Stimulated activated CD8-positive, alpha-beta memory T cell treated with anti-CD3 and anti-CD28 coated beads, Interleukin-15, amount 100 ng/mL, for 48 hours (primary cell): ENCODE measurements at places on chromosomes 2 and 18.
A peak's percentile ranks its signal among the peaks of the same experiment; 100 is the strongest.

- no peak for DNase-seq
Measured at GRCh38 chr18:40437517-40437916, 1517.5 kb upstream of the PIK3C3 start.

DNA sequence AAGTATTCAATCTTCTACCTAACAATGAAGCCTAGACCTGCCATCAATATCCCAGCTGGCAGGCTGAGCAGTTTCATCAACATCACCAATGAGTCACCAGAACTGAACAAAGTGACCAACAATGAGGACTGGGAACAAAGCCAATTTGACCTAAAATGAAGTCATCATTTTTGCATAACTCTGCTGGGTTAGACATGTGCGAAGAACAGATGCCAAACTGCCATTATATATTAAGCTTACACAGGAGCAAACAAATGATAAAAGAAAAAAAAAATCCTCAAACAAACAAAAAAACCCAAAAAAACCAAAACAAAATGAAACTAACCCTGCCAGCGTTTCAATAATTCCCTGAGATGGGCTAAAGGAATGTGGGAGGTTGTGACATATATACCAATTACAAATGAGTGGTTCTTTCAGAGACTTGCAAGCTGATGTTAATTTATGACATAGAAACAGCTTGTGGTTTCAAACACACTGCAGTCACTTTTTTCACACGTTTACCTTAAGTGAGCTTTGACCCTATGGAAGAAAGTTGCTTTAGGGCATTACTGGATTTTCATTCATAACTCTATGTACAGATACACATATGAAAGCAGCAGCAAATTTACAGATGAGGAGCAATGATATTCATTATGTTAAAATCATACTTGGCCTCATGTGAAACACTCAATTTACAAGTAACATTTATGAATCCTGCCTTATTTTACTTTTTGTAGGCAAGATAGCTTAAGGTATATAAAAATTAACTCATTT is 56.9 kb upstream of the CCDC141 start:
- no peak for DNase-seq

DNA sequence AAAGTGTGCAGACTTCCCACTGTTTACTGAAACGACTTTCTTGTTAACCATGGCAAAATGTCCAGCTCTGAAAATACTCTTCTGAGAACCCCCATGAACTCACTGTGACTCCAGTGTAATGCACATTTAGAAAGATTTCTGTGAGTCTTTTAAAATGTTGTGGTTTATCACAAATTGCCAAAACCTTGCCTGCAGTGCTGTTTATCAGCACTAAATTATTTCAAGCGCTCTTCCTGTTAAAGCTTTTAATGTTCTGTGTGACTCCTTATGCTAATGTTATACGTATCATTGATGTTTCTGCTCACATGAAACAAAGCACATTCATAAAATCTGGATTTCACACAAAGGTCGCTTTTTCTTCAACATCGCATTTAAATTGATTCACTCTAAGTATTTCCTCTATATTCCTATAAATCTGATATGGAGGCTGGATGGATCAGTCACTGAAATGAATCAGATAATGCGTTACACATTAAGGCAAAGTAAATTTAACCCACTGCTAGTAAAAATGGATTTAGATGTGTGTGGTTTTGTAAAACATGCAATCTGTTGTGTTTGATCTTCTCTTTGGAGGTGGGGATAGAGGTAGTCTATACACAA is 521.2 kb downstream of the NYAP2 start:
- no peak for DNase-seq

GRCh38 chr2:47007223-47007825 is 91.7 kb upstream of the MCFD2 start:
- DNase-seq: no peak

DNA sequence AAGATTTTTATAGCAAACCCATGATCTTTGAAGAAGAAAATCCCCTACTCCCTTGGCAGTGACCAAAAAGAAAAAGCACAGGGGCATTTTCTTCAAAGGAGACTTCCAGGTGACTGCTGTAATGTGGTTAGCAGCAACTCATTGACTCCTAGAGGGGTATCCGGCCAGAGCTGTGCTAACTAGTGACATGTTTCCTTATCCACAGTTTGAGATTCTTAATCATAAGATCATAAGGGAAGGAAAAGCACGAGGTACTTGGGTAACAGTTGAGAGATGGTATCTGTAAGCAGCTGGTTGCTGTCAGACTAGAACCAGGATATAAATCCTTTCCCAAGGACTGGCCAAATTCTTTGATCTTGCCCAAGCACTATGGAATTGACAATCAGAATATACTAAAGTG is 124.7 kb downstream of the MREG start:
- DNase-seq: no peak

GRCh38 chr2:120606931-120607330 is 128.7 kb upstream of the GLI2 start:
- DNase-seq: no peak

DNA sequence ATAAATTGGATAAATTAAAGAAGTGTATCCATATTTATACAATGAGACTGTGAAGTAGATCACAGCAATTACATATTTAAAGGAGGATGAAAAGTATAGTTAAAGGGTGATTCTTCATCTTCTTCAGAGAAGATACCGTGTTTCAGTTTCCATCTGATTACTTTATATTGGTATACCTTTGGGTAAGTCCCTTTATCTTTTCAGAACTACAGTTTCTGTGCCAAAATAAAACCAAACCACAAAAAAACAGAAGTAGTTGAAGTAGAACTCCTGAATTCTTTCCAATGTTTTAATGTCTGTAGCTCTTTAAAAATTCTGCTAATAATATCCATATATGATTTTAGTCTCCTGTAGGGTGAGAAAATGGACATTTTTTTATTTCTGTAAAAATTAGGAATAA is 231.2 kb upstream of the LINC00305 start:
- DNase-seq: no peak

DNA sequence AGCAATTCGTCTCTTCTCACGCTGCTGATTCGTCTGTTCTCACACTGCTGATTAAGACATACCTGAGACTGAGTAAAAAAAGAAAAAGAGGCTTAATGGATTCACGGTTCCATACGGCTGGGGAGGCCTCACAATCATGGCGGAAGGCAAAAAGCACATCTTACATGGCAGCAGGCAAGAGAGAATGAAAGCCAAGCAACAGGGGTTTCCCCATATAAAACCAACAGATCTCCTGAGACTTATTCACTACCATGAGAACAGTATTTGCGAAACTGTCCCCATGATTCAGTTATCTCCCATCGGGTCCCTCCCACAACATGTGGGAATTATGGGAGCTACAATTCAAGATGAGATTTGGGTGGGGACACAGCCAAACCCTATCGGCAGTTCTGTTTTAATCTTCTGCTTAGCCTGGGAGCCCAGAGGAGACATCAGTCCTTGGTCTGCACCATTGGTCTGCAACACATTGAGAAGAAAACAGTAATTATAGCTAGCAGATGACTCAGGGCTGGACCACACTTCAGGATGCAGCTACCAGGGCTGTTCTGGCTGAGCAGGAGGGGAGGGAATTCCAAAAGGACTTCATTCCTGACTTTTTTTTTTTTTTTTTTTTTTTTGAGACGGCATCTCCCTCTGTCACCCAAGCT is 69.4 kb downstream of the CABLES1 start:
- DNase-seq: no peak

DNA sequence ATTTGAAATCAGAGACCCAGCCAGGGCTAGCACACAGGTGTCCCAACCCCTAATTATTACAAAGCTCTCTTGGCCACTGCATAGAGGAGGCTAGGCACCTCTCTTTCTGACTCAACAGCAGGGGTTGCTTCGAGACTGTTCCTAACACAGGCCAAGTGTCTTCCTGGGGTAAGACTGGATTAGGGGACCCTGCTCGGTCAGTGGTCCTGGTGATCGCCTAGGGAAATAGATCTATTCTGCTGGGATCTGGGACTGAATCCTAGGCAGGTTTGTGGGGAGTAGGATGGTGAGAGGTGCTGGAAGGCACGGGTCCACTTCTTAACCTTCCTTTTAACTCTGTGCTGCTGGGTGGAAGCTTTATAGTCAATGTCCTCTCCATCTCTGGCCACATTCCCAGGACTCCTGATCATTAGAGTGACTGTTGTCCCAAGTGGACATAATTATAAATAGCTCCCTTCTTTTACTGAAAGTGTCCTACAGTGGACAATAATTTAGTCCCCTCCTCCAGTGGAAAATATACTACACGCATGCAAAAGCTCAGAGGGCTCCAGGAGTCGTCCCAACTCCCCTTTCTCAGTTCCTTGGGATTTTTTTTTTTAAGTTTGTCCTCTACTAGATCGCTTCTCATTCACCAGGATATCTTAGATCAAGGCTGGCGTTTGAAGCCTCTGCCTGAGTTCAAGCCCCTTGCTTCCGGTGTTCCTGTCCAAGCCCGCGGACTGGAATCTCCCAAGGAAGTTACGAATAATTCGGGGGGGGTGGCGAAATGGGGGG is 1.3 kb upstream of the TRIB2 start:
- DNase-seq: no peak

GRCh38 chr18:60554967-60555366 is 182.4 kb upstream of the MC4R start:
- no peak for DNase-seq

- no peak for DNase-seq
Measured at GRCh38 chr18:183769-184168, 25.4 kb downstream of the USP14 start.

DNA sequence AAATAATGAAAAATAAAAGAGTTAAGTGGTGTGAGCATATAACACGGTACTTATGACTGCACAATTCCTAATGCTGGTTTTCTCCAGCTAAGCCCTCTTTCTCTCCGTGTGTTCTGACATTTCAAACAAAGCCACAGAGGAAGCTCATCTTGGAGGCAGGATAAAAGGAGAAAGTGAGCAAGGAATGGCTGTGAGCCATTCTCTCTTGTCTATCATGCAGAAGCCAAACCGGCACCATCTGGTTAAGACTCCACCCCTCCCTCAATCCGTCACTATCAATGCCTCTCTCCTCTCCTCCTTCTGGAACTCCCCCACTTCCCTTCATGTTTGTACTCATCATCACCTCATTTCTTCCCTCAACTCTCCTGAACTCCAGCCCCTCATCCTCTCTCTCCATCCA is 210.4 kb downstream of the TMEM163 start:
- DNase-seq: no peak

DNA sequence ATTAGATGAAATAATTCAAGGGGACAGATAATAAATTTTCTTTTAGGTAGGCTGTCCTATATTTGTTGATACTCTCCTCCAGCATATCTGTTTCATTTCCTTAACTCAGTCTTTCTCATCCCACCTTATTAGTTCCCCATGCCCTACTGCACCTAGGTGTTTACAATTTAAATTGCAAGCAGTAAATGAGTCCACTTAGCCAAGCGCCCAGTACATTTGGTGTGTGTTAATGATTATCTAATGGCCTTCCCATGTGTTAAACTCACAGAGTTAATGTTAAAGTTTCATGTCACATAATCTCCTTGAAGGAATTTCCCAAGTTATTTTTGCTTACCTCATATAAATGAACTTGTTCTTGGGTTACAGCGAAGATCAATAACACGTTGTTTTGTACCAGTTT is 31.2 kb downstream of the ITGB6 start:
- no peak for DNase-seq

DNA sequence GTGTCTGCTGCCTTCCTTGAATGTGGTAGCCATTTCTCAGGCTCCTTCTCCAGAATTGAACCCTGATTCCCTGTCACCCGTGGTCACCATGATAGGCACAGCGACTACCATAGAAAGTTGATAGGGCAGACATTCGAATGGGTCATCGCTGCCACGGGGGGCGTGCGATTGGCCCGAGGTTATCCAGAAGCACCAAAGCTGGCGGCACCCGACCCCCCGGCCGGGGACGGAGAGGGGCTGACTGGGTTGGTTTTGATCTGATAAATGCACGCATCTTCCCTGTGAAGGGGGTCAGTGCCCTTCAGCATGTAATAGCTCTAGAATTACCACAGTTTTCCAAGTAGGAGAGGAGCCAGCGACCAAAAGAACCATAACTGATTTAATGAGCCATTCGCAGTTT is 94.0 kb upstream of the ANKRD30BL start:
- no peak for DNase-seq

- DNase-seq: no peak
Measured at GRCh38 chr2:240166191-240166590, 25.7 kb upstream of the OTOS start.

DNA sequence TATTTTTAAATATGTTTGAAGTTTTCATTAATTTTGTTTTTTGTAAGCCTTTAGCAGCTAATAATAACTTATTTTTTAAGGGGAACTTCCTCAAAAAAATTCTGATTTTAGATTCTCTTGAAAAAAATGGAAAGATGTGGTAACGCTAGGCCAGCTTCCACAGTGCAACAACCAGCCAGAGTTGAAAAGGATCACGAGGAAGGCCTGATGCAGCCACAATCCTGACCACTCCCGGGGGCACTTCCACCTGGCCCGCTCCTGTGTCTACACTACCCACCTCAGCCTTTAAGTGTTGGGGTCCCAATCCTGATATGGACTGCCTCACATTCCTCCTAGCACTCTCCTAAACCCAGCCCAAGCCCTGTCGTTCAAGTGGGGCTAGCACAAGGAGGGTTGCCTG is 101.1 kb downstream of the TMEM17 start:
- no peak for DNase-seq

GRCh38 chr2:102736410-102737409 is 25.1 kb upstream of the TMEM182 start:
- peak; percentile 79 for DNase-seq

- peak; percentile 29 for DNase-seq
Measured at GRCh38 chr2:160493227-160494028, at the start of gene RBMS1. TSS of gene RBMS1 (minus strand) at chr2:160493807. CDS start at chr2:160493363, 444 bp downstream.

DNA sequence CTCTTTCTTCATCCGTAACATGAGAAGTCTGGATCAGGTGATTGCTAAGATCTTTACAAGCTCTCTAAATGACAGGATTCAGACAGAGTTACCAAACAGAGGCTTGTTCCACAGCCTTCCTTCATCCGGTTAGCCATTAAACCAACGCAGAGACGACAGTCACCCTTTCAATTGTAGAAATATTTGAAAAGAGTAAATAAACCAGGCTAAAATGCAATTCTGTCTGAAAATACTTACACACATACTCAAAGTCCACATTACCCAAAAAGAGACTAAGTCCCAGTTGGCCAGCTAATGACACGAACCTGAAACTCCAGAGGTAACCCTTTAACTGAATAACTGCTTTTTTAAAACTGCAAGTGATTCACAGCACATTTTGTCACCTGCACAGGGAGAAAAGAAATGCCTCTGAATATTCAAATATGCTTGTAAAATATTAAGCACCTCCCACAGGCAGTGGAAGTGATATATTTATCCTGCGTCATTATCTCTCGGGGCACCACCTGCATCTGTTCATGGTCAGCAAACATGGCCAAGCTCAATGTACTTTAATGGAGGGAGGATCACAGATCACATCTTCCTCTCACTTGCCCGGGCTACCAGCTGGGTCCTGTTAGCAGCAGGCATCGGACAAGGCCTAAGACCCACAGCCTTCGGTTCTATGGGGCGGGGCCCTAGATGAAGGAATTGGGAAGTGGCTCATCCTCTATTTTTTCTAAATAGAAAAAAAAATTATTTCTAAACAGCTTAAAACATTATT is 38.8 kb upstream of the DNER start:
- DNase-seq: no peak

- DNase-seq: no peak
Measured at GRCh38 chr18:33232318-33232626, 208.2 kb downstream of the CCDC178 start.

- DNase-seq: no peak
Measured at GRCh38 chr18:76350134-76351025, 144.7 kb downstream of the ZNF516 start.

GRCh38 chr18:21686282-21687105 is 18.1 kb downstream of the ABHD3 start:
- no peak for DNase-seq

- no peak for DNase-seq
Measured at GRCh38 chr2:2517399-2517798, 186.3 kb upstream of the MYT1L start.

GRCh38 chr2:187422282-187422681 is 25.8 kb downstream of the CALCRL start:
- DNase-seq: no peak
